ENCODE measurements at places on chromosomes 7 and 10.

GRCh38 chr10:77763453-77764430, 126.1 kb upstream of the KCNMA1 start:
- no peak for DNase-seq

DNA sequence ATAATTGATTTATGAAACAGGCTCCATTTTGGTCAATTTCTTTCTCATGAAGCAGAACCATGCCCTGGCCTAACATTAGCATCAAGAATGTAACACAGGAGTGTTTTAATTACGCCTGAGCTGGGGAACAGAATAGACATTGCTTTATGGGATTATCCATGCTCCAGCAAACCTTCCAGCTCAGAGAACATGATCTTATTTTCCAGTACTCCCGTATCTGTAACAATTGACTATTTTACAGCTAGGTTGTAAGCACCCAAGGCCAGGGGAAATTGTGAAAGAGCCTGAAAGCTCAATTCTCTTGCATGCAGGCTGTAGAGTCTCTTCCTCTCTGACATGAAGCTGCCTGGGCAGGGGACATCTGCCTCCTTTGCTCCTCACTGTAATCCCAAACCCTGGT, 30.8 kb upstream of the CRYGN start:
- no peak for DNase-seq

- DNase-seq = no peak
Measured at GRCh38 chr10:14879928-14880193, 1.2 kb downstream of the SUV39H2 start.

DNA sequence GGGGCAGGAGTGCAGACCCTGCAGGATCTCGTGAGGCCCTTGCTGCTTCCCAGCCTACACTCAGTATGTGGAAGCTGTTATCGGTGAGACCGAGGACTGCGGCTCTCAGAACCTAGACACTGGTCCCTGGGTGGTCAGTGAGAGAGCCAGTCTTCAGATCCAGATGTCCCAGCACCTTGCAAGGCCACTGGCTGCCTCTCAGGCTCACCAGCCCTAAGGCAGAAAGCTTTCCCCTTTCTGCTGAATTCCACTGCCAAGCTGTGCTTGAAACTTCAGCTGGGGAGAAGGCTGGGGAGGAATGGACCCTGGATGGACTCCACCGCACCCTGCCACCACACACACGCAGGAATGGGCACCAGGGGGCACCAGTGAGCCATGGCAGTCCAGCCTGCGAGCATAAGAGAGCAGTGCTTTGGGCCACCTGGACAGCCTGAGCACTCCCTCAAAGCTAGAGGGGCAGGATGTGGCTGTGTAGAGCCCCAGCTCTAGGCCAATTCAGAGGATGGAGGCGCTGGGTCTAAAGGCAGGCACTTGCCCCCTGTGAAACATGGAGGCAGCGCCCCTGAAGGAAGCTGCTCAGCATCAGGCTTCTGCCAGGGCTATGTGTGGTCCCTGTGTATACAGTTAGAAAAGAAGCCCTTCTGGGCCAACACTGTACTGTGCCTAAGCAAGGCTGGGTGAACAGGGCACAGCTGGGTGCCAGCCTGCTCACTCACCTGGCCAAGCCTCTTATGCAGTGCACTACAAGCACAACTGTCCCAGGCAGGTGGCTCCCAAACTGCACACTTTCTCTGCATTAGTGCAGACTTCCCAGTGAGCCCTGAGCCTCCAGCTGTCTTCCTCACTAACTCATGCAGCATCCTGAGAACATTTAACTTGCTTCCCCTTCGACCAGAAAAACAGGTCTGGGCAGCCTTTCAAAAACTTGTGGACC, 21.6 kb downstream of the TMEM72 start:
- DNase-seq = peak; percentile 63

DNA sequence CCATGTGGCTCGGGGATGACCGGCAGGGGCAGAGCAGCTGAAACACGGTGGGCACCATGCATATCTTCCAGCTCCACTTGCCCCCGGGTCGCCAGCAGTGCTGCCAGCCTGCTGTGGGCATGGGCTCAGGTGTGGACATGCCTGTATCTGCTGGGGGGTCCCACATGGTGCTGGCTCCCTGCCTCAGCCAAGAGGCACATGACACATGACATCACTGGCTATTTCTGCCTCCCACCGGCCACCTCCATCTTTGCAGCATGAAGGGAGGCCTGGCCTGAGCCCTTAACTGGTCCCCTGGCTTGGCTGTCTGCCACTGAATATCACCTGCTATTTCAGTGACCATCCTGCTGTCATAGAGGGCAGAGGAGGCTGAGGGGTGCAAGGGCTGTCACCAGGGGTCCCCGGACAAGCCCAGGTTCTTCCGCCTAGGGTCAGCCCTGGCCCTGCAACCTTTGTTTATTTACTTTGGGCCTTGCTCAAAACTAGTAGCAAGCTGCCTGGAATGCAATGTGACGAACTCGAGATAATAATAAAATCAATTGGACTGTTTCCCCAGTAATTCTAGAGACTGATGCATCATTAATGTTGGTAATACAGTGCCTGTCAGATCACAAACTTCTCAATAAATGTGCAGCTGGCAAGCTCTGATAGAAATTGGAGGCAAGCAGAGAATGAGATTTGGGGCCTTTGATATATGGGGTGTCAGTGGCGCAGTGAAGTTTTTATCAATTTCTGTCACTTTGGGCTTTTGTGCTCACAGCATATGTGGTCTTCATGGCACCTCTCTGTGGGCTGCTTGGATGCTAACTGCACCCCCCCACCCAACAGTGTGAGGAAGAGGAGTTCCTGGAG, 28.5 kb downstream of the ZMIZ1 start:
- no peak for DNase-seq

- DNase-seq = no peak
Measured at GRCh38 chr7:75986147-75986781, 8.1 kb downstream of the TMEM120A start.

DNA sequence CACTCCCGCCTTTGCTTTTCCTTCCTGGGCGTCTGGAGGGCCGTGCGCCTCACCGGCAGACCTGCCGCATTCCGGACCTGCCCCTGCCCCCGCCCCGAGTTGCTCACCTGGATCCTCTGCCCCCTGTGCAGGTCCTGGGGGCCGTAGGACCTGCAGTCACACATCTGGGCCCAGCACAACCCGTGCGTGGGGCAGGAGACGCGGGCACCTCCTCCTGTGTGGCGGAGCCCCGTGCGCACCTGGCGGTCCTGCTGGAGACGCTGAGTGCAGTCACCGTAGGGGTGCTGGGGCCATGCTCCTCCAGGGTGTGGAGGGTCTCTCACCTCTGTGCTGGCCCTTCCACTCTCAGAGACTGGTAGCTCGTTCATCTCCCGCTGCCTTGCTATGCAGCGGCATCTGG, 85.5 kb downstream of the DNAJB6 start:
- DNase-seq = no peak

Measured in AG04450 (cell line).